Body of pancreas (tissue), 4 donors: ENCODE measurements at places on chromosomes 5 and 9.

GRCh38 chr9:132324425-132324824 lies 30.4 kb downstream of the SETX start:
- DNase-seq: no peak

- no peak for DNase-seq
These were observed 403.1 kb upstream of the WWC1 start for GRCh38 chr5:167888393-167888792.

DNA sequence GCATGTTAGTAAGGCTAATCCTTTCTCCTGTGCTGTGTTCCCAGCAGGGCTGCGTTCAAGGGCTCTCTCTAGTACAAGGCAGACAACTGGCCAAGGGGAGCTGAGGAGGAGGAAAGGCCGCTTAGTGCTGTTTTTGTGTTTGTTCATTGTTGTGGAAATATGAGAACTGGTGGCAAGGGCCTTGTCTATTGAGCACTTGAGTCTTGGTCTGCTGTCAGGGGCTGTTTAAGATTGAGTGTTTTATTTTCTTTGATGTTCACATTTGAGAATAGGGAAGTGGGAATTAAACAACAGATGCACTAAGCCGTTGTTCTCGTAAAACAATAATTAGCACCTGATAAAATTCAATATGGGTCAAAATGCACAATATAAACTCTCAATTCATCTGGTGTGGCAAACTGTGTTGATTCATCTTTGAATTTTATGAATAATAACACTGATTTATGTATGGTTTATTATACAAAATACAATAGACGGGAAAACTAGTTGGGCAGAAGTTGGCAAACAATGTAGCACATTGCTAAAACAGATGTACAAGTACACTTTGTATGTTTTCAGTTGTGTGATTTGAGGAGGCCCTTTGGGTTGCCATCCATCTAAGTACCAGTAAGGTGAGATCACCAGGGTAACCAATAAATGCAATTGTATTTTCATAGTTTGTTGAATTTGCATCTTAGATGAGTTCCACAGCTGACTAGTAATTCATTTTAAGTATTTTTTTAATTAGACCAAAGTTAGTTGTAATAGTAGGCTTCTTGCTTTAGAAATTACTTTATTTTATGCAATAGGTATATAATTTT lies 97.6 kb upstream of the GRHPR start:
- no peak for DNase-seq

DNA sequence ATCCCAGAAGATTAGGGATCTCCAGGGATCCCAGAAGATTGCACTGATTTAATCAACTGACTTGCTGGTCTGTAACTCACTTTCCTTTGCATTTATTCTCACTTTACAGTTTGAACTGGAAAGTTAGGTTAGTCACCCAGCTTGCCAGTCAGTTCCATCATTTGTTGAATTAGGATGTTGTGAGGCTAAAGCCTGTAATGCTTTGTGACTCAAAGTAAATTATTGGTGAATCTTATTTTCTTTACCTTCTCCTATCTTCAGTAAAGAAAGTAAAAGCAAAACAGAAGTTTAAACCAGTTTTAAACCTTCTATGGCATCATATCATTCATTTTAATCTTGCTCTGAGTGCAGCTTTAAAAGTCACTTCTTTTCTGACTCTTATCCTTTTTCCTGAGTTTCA lies 85.8 kb downstream of the SLC44A1 start:
- no peak for DNase-seq

DNA sequence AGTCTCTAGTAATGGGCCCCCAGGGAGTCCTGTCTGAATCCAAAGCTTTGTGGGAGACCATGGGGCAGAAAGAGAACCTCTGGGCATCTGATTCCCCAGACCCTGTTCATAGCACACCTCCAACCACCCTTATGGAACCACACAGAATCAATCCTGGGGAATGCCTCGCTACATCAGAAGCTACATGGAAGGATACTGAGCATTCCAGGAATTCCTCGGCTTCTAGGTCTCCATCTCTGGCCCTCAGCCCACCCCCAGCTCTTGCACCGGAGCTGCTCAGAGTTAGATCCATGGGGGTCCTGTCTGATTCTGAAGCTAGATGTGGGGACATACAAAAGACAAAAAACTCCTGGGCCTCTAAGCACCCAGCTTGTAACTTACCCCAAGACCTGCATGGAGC lies 28.4 kb downstream of the VCP start:
- no peak for DNase-seq

- no peak for DNase-seq
These were observed 390.4 kb downstream of the TLE4 start for GRCh38 chr9:79962150-79962549.

GRCh38 chr5:19986031-19986619 lies 1.9 kb downstream of the CDH18 start:
- no peak for DNase-seq
